Immature natural killer cell (primary cell): ENCODE measurements at places on chromosomes 5 and 9. TPM values are rescaled to one million over a fixed set of nuclear protein-coding genes. Genes with fewer than 3 reads are reported as not detected.

Gene GLRA1
- polyA plus RNA-seq, result not detected

Gene PCSK1
- polyA plus RNA-seq, result not detected

Gene HAVCR2
- 101 TPM for polyA plus RNA-seq

Gene VCAN
- 0.86 TPM for polyA plus RNA-seq

DNA sequence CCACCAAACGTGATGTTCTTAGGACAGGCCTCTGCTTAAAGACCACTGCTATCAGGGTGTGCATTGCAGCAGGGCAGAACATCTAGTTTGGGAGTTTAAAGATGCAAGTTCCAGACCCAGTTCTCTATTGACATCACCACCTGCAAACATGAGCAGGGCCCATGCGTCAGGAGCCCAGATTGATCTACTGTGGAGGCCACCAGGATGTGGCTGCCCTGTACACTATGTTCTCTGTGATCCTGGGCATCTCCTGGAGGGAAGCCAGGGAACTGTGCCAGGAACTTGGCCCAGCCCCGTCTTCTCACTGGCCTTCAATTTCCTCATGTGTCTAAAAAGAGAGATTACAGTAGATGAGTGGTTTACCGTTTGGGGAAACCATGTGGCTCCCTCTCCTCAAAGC lies 87.1 kb downstream of the PDE6A start:
- H3K36me3 ChIP-seq, result no peaks in the 10 kb centered on the region
- H3K4me3 ChIP-seq, result no peak overlapping the region
- H3K4me1 ChIP-seq, result peaks cover 21% of the 10 kb centered on the region
- peaks cover 4% of the 10 kb centered on the region for H3K27me3 ChIP-seq
- H3K27ac ChIP-seq, result no peak overlapping the region

- H3K4me1 ChIP-seq, result no peaks in the 10 kb centered on the region
- H3K27me3 ChIP-seq, result peaks cover 1% of the 10 kb centered on the region
- H3K4me3 ChIP-seq, result no peak overlapping the region
- no peak overlapping the region for H3K27ac ChIP-seq
Measured at GRCh38 chr5:99176186-99176585, 247.4 kb upstream of the CHD1 start.

DNA sequence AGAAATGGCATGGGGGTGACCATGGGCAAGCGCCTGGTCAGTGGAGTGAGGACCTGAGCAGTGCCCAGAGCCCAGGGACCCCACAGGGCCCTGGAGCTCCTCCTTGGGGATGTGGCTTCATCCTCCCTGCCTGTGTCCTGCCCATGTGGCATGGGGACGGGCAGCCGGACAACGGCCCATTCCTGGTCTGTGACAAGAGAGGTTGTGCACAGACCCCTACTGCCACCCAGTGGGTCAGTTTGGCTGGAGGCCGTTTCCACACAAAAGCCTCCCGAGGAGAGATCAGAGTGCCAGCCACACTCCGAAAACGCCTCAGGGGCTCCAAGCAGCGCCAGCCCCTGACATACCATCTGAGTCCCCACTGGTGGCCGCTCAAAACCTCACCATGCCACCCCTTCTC lies 19.8 kb downstream of the SLC6A18 start:
- H3K4me1 ChIP-seq, result no peaks in the 10 kb centered on the region
- H3K27ac ChIP-seq, result no peak overlapping the region
- H3K36me3 ChIP-seq, result no peaks in the 10 kb centered on the region
- H3K27me3 ChIP-seq, result peaks cover 7% of the 10 kb centered on the region

- no peak for DNase-seq
- H3K36me3 ChIP-seq, result peaks cover 46% of the 10 kb centered on the region
- H3K4me3 ChIP-seq, result no peak overlapping the region
Measured at GRCh38 chr9:14652729-14653377, 40.4 kb downstream of the ZDHHC21 start.

GRCh38 chr5:43244823-43245565 lies 53.0 kb downstream of the NIM1K start:
- no peaks in the 10 kb centered on the region for H3K27me3 ChIP-seq
- no peak overlapping the region for H3K27ac ChIP-seq

DNA sequence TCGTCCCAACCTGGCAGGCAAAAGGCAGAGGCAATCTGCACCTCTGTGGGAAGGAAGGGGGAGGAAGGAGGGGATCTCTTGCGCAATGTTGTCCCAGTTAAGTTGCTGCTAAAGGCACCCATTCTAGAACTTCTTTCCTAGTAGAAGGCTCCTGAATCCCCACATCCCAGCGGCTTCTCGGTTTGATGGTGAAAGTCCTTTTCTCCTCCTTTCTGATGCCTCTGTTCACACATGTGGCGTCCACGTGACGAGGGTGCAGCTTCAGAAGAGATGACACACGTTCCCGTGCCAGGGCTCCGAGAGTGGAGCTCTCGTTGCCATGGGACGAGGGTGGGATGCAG lies 96.9 kb upstream of the FCN2 start:
- H3K4me1 ChIP-seq, result no peaks in the 10 kb centered on the region
- no peak for DNase-seq
- no peaks in the 10 kb centered on the region for H3K27me3 ChIP-seq

DNA sequence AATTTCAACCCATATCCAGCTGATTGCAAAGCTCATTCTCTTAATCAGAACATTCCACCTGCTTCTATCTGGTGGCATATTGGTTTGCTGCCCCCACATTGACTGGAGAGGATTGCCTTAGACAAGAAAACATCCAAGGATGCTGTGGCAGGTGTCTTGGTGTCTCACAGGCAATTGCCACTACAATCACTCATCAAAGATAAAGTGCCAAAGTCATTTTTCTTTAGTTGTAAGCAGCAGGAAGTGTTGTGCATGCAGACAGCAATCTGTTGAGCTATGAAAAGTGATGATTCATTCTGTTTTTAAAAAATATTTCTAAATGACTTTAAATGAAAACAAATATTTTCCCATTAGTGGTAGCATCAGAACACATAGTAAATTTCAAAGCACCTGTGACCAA lies 53.9 kb downstream of the CDH6 start:
- H3K4me3 ChIP-seq, result no peak overlapping the region
- no peaks in the 10 kb centered on the region for H3K27me3 ChIP-seq
- no peak for DNase-seq

DNA sequence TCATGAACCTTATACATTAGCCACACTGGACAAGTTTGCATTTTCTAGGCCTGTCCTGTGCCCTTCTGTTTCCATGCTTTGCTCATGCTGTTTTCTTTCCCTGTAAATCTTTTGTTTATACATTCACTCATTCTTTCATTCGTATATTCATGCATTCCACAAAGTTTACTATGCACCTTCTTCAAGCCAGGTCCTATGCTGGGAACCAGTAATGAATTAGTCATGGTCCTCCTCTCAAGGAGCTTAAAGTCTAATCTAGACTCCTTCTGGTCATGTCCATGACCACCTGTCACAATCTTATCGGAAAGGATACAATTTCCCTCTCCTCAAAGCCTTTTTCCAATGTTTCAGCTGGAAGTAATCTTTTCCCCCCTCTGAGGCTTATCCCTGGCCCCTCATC lies 9.1 kb upstream of the XPA start:
- H3K4me1 ChIP-seq, result peaks cover 22% of the 10 kb centered on the region
- no peak overlapping the region for H3K4me3 ChIP-seq

- H3K4me3 ChIP-seq, result no peak overlapping the region
- no peaks in the 10 kb centered on the region for H3K36me3 ChIP-seq
- peaks cover 2% of the 10 kb centered on the region for H3K27me3 ChIP-seq
Measured at GRCh38 chr9:82202808-82203207, 214.2 kb downstream of the SPATA31D1 start.

DNA sequence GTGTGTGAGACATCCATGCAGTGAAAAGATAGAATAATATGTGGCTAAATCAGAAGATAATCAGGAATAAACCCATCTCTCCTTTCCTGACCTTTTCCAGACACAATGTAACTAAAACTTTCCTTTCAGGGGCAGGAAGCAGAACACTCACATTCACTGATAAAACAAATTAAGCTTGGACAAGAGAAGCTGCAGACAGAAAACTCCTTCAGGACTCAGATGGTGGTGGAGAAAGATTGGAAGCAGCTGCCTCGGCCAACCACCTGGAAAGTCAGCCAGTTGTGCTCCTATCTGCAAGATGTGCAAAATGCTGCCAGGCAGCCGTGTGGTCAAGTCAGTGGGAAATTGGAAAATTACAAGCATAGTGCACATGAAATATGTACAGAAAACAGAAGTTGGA lies 26.9 kb downstream of the RASEF start:
- no peak for DNase-seq
- H3K4me3 ChIP-seq, result no peak overlapping the region
- no peaks in the 10 kb centered on the region for H3K27me3 ChIP-seq
- H3K36me3 ChIP-seq, result no peaks in the 10 kb centered on the region
- no peak overlapping the region for H3K27ac ChIP-seq

GRCh38 chr5:135349451-135349850 lies 49.6 kb downstream of the MACROH2A1 start:
- no peak for DNase-seq
- H3K4me3 ChIP-seq, result no peak overlapping the region
- H3K4me1 ChIP-seq, result no peaks in the 10 kb centered on the region
- peaks cover 26% of the 10 kb centered on the region for H3K36me3 ChIP-seq
- no peak overlapping the region for H3K27ac ChIP-seq
- H3K27me3 ChIP-seq, result no peaks in the 10 kb centered on the region

GRCh38 chr9:76598981-76599380 lies 140.0 kb downstream of the GCNT1 start:
- H3K27ac ChIP-seq, result no peak overlapping the region
- H3K4me3 ChIP-seq, result no peak overlapping the region
- H3K36me3 ChIP-seq, result peaks cover 5% of the 10 kb centered on the region
- peaks cover 3% of the 10 kb centered on the region for H3K27me3 ChIP-seq

- no peaks in the 10 kb centered on the region for H3K36me3 ChIP-seq
- no peaks in the 10 kb centered on the region for H3K4me1 ChIP-seq
- H3K27me3 ChIP-seq, result peaks cover 5% of the 10 kb centered on the region
- H3K4me3 ChIP-seq, result no peak overlapping the region
- no peak overlapping the region for H3K27ac ChIP-seq
Measured at GRCh38 chr5:171496456-171496855, 77.0 kb downstream of the FGF18 start.

GRCh38 chr5:130034566-130035210 lies 130.4 kb downstream of the CHSY3 start:
- no peak overlapping the region for H3K27ac ChIP-seq
- DNase-seq, result no peak
- H3K36me3 ChIP-seq, result no peaks in the 10 kb centered on the region
- no peak overlapping the region for H3K4me3 ChIP-seq

GRCh38 chr9:16013826-16014225 lies 461.0 kb downstream of the CCDC171 start:
- peaks cover 2% of the 10 kb centered on the region for H3K27me3 ChIP-seq
- no peak overlapping the region for H3K27ac ChIP-seq
- no peak for DNase-seq
